Activated CD8-positive, alpha-beta memory T cell treated with anti-CD3 and anti-CD28 coated beads for 24 hours (primary cell): ENCODE measurements at places on chromosomes 1 and 21.

GRCh38 chr1:11384170-11384554 is 94.8 kb upstream of the DISP3 start:
- peak; percentile 60 for DNase-seq

DNA sequence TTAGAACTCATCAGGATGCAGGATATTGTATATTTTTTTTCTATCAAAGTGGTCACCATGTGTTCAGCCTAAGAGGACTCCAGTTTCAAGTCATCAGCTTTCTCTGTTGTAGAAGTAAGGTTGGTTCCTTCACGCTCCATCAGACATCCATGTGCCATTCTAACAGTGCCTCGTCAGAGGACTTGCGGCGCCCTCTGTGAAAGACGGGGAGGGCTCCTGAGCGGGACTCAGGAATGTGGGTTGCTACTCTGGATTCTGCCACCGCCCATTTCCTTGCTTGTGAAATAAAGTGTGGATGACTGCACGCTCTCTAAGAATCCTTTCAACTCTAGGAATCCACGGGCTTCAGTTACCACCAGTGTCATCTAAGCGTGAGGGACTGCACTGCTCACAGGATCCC is 593.5 kb downstream of the KIF26B start:
- DNase-seq = no peak

- DNase-seq = no peak
These were observed 3.8 kb upstream of the SLC30A2 start for GRCh38 chr1:26049531-26050247.

GRCh38 chr1:4118746-4119515 is 218.9 kb upstream of the C1orf174 start:
- DNase-seq = no peak

DNA sequence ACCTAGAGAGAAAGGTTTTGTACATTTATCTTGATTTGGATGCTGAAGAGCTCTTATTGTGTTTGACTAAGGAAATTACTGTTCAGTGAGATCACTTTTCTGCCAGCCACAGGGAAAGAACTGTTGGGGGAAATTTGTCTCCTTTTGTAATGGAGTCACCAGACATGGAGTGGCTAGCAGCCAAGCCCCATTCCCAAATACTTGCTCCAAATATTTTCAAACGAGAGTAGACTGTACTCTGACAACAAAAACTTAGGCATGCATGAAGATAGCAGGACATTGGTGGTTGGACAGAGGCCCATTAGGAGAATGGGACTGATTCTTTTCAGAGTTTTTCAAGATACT is 21.1 kb downstream of the IPO9 start:
- DNase-seq = no peak
